ENCODE measurements at places on chromosomes 16 and 17.

GRCh38 chr16:51093726-51094280 lies 57.3 kb downstream of the SALL1 start:
- no peak for DNase-seq

GRCh38 chr16:10729104-10730048 lies 14.3 kb upstream of the NUBP1 start:
- DNase-seq, result no peak

GRCh38 chr17:40017422-40018080 lies 2.3 kb downstream of the CSF3 start:
- no peak for DNase-seq

DNA sequence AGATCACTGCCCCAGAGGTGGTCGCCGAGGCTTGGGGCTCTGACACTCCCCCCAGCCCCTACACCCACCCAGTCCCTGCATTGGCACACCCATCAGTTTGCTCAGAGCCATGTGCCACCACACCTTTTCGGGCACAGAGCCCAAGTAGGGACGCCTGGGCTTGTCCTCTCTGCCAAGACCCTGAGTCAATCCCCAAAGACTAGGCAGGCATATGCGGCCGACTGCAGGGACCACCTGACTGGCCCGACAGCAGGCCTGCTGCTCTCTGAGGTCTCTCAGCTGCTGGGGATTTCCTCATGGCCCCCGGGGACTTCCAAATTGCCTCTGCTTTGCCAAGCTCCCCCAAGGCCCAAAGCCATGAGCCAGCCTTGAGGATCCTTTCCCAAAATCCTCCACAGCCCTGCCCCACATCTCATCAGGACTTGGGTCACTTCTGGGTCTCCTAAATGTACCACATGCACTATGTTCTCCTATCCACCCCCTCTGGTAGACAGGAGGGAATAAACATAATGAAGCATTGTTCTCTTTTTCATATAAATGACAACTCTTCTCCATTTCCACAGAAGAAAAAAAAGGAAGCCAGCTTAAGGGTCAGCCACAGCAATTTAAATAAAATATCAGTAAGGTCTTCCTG lies 30.6 kb downstream of the MYO18A start:
- no peak for DNase-seq

- no peak for DNase-seq
Measured at GRCh38 chr16:79370736-79371135, 229.8 kb downstream of the MAF start.

- no peak for DNase-seq
Measured at GRCh38 chr17:55424893-55425540, 3.4 kb upstream of the MMD start.

GRCh38 chr17:73758245-73758644 lies 114.0 kb upstream of the SDK2 start:
- no peak for DNase-seq

GRCh38 chr17:82271401-82271800 lies 2.1 kb downstream of the CSNK1D start:
- no peak for DNase-seq

DNA sequence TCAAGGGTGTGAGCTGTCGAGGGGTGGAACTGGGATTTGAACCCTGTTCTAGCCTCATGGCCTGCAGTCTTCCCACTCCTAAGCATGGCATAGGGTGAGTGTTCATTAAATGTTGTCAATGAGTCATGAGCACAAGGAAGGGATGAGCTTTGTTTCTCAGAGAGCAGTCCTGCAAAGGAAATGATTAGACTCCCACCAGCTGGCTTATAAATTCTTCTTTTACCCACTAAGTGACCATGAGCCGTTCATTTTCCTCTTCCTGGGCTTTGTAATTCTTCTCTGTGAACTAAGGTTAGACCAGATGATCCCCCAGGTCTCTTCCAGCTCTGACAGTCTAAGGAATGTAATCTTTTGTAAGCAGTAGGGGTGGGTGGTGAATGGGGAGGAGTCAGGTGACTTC lies 47.9 kb upstream of the HNF1B start:
- no peak for DNase-seq

DNA sequence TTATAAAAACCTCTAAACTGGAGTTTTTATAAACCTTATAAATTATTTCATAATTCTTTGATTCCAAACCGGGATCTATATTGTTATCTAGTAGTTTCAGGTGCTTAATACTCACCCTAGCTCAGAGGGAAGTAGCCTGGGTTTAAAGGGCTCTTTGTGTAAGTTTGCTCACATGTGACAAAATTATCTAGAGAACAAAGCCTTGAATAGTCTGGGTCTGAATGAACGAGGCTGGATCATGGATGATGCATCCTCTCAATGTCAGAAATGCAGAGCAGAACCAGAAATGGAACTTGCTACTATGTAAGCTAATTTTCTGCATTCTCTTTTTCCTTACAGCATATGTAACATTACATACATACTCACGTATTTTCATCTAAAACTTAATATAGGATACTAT lies 103.9 kb upstream of the NETO2 start:
- DNase-seq, result no peak

GRCh38 chr17:45129426-45129939 lies 2.8 kb downstream of the PLCD3 start:
- no peak for DNase-seq

- no peak for DNase-seq
Measured at GRCh38 chr16:17420816-17421215, 49.9 kb downstream of the XYLT1 start.

GRCh38 chr17:78973196-78973595 lies 6.5 kb downstream of the LGALS3BP start:
- DNase-seq, result no peak

DNA sequence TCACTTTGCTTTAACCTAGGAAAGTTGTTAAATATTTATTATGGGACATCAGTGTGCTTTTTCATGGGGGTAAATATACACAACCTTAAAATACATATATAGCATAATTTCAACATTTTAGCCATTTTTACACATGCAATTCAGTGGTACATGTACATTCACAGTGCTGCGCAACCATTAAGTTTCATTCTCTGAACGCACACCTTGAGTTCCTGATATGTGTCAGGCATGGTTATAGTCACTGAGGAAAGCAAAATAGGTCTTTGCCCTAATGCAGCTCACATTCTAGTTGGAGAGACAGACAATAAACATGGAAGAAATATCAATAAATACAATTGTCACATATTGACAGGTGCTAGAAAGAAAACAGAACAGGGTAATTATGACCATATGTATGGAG lies 12.8 kb upstream of the CNEP1R1 start:
- DNase-seq, result no peak

DNA sequence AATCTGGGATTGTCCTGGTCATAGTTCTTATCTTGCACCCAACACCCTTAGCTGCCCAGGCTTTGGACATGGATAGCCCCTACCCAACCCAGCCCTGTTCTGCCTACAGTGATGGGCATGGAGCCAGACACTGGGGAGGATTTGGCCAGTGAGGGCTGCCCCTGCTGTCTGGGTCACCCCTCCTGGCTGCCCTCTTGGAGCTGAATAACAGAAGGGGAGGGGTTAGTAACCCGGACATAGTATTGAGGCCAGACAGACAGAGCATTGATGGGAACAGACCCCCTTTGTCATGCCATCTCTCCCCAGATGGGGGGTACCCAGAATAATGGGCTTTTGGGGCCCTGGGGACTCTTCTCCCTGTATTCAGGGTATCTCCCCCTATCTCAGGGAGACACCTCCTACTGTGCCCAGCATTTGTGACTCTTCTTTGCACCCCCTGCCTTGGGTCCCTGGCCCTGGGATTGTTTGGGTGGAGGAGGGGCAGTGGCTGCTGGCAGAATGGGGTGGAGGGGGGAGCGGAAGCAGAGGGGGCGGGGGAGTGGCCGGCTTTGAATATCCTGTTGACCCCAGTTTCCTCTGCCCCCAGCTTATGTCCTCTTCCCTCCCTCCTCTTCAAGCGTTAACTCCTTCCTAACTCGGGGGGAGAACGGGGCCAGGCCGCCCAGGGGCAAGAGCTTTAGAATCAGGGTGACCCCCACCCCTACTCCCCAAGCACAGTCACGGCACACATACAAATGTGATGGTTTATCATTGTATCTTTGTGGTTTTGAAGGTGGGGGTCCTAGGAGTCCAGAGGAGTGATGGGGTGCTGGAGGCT lies 17.0 kb downstream of the GJD3 start:
- DNase-seq, result no peak

DNA sequence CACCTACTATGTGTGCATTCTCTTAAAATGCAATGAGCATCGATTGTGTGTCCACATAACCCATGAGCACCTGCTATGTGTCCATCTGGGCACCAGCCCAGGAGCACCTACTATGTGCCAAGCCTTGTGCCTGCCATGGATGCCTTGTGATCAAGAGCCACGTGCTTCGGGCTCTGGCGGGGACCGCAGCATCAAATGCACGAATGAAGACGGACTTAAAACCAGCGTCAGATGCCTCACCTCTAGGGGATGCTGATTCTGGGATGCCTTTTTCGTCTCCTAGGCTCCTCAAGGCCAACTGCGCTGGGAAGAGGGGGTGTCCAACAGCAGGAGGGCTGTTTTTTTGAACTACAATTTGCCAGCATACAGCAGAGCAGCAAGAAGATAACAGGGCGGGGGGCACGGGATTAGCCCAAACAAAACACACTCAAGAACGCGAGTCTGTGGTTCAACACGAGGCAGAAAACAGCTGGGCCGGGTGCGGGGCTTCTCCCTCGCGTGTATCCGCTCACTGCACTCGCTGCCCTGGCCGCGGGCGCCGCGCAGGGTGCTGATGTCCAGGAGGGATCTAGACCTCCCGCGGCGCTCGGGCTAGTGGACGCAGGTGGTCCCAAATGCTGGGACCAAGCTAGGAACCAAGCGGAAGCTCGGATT lies 1.2 kb upstream of the GLIS2 start:
- DNase-seq, result no peak

DNA sequence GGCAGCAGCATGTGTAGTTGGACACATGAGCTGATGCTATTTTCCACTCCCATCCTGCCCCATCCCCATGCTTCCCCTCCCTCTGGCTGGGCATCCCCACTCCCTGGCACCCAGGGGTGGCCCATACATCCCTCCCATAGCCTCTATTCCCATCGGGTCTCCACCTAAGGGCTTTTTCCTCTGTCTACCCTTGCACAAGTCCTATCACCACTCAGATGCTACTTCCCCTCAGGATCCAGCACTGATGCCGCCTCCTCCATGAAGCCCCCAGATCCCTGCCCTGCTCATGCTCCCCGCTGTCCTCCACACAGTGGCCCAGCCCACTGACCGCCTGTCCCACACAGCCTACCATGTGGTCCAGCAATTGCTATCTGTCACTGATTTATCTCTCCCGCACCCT lies 15.8 kb downstream of the TRPV1 start:
- no peak for DNase-seq

GRCh38 chr17:57370037-57370581 lies 113.8 kb downstream of the MSI2 start:
- no peak for DNase-seq

DNA sequence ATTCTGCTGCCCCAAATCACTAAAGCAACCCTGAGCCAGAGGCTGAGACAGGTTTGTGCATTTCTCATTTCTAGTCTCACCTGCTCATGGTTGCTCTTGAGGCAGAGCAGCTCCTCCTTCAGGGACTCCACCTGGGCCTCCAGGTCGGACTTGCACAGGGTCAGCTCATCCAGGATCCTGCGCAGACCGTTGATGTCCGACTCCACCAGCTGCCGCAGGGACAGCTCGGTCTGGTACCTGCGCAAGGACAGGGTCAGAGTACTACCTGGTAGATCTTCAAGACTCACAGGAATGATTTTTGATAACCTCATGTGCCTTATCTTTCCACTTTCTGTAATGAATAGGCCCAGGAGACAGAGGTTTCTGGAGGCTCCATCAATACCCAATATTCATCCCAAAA lies 1.1 kb downstream of the KRT31 start:
- no peak for DNase-seq

DNA sequence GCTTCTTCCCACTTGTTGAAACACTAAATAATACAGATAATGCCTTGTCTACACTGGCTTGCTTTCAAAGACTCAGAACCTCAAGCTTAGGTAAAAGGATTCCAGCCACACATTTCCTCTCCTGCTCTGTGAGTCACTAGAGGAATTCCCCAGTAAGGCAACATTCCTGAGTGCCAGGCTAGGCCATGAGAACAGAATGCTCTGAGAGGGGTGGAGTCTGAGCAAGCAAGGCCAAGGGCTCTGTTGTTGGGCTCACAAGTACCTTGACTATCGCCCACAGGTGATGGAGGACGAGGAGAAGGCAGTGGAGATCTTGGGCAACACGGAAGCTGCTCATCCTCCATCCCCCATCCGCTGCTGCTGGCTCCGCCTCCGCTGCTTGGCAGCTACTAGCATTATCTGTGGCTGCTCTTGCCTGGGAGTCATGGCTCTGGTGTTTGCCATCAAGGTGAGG lies 6.7 kb upstream of the PHKG2 start:
- DNase-seq, result no peak

DNA sequence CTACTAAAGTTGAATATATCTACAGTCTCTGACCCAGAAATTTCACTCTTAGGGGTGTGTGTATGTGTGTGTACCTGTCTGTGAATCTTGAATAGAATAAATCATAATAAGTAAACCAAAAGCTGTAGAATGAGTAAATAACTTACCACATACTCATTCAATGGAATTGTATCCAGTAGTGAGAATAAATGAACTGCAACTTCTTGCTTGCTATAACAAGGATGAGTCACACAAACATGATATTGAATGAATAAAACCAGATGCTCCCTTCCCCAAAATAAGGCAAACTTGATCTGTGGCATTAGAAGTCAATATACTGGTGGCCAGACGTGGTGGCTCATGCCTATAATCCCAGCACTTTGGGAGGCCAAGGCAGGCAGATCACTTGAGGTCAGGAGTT lies 259.8 kb upstream of the MON1B start:
- DNase-seq, result no peak

GRCh38 chr17:41722231-41722630 lies 10.1 kb downstream of the GAST start:
- DNase-seq, result no peak

- DNase-seq, result no peak
Measured at GRCh38 chr16:996681-997080, 15.1 kb downstream of the SOX8 start.

DNA sequence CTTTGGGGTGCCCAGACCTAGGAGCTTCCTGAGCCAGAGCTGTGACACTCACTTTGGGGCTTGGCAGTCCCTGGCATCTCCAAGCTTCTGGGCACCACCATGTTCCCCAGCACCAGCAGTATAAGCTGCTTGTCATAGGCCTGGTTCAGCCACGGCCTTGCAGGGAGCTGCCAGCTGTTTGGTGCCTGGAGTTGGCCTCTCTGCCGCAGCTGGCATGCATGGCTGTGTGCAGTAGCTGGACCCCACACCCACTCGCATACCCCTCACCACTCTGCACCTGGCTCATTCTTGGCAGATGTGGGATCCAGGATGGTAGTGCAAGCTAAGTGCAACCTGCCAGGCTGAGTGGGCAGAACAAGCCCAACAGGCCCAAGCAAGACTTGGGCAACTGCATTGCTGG lies 73.4 kb upstream of the BRD7 start:
- no peak for DNase-seq

Data from left renal pelvis (tissue), 4 donors.